COLO829 (cell line): ENCODE measurements at places on chromosomes 2 and 18.
A peak's percentile ranks its signal among the peaks of the same experiment; 100 is the strongest.

DNA sequence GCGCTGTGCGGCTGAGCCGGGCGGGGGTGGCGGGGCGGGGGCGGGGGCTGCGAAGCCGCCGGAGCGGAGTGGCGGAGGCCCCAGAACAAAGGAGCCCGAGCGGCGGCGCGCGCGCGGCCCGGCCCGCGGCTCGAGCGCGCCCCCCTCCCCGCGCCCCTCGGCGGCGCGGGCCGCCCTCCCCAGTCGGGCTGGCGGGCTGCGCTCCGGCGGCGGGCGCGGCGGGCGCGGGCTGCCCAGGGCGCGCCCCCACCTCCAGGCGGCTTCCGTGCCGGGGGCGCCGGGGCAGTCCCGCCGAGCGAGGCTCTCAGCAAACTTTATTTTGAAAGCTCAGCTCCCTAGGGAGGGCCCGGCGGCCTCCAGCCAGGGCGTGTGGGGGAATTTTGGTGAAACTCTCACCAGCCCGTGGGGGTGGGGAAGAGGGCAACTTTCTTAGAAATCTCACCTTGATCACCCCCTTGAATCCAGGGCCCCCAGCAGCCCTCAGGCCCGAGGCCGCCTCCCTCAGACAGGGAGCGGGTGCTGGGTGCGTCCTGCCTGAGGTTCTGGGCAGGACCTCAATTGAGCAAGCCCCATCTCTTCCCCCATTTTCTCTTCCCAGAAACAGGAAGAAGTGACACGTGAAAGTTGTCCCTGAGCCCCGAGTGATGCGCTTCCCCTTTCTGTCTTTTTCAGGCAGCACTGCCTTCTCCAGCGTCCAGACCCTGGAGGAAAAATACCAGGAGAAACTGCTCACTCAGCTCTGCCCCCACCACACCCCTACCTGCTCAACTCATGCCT is 786 bp downstream of the TET3 start:
- DNase-seq: no peak

GRCh38 chr18:78980279-78980771 is 707 bp downstream of the SALL3 start:
- no peak for DNase-seq

DNA sequence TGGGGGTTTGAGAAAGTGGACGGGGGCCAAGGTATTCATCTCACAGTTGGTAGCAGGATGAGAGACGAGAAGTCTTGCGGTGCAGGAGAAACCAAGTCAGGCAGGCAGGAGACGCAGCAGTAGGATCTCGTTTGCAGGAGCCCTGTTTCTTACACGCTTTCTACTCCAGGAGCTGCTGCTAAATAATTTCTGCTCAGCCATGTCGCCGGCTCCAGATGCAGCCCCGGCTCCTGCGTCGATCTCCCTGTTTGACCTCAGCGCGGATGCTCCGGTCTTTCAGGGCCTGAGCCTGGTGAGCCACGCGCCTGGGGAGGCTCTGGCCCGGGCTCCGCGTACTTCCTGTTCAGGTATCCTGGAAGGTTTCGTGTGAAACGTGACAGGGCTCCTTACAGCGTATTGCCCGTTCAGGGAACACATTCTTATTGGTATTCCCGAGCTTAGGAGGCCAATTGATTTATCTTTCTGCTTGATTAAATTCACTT is 494 bp downstream of the ANKZF1 start:
- peak; percentile 33 for DNase-seq

GRCh38 chr2:17181051-17181752 is 337.0 kb downstream of the RAD51AP2 start:
- DNase-seq: no peak

DNA sequence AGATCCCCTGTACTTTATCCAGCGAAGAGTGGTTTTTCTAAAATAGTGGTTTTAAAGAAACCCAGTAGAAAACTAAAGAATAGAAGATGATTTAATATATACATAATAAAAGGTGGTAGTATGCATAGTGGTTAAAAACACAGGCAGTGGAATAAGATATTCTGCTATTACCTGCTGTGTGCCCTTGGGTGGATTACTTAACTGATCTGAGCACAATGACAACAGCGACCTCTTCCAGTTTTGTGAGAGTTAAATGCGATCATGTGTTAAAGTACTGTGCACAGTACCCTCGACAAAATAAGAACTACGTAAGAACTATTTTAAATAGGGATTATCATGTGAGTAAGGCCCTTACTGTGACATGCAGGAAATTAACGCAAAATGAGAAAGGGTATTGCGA is 30.0 kb upstream of the CHMP1B start:
- no peak for DNase-seq

GRCh38 chr2:119480718-119481142 is 43.6 kb downstream of the SCTR start:
- DNase-seq: no peak

DNA sequence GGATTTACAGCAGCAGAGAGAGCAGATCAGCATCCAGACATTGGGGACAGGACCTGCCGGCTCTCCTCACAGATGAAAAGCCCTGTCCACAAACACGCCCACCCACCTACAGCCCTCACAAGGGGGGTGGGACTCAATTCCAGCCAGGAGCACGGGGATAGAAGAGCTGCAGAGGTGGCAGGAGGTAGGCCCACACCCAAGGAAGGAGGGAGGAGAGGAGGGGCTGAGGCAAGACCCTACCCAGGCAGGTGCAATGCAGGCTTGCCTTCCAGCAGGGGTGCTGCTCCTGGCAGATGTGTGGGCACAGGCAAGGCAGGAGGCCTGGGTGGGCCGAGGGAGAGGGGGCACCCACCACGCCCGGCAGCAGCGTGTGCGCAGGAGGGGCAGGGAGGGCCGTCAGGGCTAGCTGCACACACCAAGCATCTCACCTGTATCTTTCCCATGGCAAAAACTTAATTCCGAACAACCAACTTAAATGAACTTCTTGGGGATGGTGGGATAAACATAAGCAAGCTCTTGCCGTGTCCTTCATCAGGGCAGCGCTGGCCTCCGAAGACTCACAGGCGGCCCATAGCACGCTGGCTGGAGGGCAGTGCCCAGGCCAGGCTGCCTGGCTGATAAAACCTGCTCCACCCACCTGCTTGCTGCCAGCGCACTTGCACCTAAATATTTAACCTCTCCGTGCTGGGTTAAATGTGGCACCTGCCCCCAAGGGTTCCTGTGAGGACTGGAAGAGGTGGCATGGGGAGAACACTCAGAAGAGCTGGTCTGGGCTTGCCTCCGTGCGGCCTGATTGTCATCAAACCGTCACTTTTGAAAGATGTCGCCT is 219.5 kb downstream of the HDAC4 start:
- DNase-seq: no peak
